ENCODE measurements at places on chromosomes 4 and X.

DNA sequence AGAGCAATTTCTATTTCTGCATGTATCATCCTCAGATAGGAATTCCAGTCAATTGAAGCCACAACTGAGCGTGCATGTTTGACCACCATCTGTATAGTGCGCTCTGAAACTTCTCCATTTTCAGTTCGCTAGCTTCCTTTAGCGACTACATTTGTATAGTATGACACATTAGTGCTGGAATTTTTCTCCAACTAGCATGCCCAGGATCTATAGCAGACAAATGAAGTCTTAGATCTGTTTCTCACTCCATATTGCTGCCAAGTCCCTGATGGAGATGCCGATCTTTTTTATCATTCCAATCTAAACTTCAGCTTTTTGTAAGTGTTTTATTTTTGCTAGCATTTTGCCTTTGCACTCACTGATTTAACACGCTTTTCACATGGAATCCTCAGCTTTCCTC is 774.8 kb upstream of the TENM3 start:
- no peak for DNase-seq

DNA sequence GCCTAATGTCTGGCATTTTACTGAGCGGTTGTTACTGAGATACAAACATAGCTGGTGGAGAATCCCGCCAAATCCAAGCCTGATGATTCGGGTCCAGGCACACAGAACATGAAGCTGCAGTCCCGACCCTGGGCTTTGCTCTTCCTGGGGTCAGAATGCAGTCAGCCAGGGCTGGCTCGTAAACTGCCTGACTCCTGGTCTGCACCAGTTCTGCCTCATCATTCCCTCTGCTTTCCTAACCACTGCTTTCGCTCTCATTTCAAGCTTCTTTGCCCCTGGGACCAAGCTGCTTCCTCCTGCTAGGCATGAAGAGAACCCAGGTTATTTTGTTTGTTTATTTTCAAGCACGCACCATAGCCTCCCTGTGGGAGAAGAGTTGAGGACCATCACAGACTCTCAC is 39.3 kb downstream of the GATB start:
- no peak for DNase-seq

- no peak for DNase-seq
These were observed 406.5 kb downstream of the RPA4 start for GRCh38 chrX:97290199-97290598.

GRCh38 chrX:5117816-5118215 is 1110.9 kb downstream of the NLGN4X start:
- peak; percentile 16 for DNase-seq

DNA sequence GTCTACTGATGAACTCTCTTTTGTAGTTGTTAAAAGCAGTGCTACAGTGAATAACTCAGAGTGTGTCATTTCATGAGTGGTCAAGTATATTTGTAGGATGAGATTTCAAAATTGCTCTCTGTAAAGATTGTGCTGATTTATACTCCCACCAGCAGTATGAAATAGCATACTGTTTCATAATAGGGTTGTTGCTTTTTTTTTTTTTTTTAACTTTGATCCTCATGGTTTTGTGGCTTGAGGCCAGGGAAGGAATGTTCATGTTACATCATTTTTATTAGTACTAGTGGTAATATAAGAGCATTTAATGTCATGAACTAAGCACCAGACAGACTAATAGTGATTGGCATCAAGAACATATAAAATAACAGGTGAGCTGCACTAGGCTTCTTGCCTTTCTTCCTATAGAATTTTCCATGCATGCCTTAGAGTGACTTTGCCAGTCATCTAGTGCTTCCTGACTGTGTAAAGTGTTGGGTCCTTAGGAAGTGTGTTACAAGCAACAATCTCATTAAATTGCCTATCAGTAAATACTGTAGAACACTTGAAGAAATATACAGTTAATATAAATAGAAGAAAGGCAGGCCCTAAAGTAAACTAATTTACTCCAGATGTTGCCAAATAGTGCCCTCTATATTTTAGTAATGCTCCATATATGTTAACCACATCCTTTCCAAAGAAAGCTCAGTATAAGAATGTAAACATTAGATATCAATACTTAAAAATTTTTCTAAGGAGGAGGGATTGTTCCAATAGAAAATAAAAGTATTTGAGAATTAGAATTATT is 38.6 kb upstream of the MSMO1 start:
- no peak for DNase-seq

DNA sequence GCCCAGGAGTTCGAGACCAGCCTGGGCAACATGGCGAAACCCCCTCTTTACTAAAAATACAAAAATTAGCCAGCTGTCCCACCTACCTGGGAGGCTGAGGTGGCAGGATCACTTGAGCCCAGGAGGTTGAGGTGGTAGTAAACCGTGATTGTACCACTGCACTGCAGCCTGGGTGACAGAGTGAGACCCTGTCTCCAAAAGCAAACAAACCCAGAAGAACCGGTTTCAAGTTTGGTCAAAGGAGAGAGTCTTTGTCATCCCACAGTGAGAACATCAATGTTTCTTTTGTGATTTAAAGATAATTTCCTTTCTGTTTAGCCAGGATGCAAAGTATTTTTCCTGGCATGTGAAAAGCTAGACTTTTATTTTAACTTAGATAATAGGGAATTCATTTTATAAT is 26.7 kb downstream of the PDK3 start:
- no peak for DNase-seq

DNA sequence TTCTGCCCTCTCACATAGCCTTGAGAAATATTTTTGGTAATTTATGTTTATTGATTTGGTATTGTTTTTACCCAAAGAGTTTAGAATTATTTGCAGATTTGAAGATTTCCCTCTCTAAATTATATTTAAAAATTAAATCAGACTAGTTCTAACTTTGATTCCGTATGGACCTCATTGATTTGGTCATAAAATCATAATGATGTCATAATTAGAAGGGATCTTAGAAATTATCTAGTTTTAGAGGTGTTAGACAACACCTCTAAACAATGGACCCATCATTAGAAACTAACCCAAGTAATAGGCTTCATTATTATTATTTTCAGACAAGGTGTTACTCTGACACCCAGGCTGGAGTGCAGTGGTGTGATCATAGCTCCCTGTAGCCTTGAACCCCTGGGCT is 24.1 kb downstream of the DLG3 start:
- no peak for DNase-seq

DNA sequence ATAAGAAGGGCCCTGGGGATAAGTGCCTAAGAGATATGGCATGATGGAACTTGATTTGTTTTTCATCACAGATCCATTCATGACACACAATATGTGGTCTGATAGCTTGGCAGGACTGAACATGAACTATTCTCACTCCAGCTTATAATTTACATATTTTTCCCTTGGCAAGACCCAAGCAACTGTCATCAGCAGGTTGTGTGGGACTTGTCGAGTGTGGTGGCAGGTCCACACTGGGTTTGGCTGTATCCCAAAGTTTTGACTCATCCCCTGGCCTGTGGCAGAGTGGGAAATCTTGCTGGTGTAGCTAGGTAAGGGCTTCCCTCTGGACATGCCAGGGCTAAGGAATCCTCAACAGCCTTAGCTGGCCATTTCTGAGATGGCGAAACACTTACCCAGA is 81.0 kb upstream of the STIM2 start:
- DNase-seq, result no peak

GRCh38 chrX:118588715-118589114 is 93.1 kb downstream of the DOCK11 start:
- no peak for DNase-seq

- no peak for DNase-seq
These were observed 232.8 kb upstream of the HDX start for GRCh38 chrX:84735025-84735424.

DNA sequence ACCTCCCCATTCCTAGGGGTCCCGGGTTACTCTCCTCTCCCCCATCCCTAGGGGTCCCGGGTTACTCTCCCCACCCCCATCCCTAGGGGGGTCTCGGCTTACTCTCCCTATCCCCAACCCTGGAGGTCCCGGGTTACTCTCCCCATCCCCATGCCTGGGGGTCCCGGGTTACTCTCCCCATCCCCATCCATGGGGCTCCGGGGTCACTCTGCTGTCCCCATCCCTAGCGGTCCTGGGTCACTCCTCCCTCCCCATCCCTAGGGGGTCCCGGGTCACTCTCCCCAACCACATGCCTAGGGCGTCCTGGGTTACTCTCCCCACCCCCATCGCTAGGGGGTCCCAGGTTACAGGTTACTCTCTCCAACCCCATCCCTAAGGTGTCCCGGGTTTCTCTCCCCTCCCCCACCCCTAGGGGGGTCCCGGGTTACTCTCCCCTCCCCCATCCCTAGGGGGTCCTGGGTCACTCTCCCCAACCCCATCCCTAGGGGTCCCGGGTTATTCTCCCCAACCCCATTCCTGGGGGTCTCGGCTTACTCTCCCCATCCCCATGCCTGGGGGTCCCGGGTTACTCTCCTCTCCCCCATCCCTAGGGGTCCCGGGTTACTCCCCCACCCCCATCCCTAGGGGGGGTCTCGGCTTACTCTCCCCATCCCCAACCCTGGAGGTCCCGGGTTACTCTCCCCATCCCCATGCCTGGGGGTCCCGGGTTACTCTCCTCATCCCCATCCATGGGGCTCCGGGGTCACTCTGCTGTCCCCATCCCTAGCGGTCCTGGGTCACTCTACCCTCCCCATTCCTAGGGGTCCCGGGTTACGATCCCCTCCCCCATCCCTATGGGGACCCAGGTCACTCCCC is 821 bp downstream of the ASMTL start:
- DNase-seq, result no peak

GRCh38 chr4:174709526-174709925 is 119.5 kb downstream of the GLRA3 start:
- no peak for DNase-seq

DNA sequence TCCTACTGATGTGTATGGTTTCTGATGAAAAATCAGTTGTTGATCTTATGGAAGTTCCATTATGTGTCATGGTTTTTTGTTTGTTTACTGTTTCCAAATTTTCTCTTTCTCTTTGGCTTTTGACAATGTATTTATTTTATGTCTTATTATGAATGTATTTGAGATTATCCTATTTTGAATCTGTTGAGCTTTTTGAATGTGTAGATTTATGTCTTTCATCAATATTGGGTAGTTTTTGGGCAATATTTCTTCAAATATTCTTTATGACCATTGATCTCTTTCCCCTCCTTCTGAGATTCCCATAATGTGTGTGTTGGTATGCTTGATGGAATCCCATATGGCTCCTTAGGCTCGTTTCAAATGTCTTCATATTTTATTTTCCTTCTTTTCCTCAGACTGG is 80.5 kb upstream of the FAM47C start:
- no peak for DNase-seq

DNA sequence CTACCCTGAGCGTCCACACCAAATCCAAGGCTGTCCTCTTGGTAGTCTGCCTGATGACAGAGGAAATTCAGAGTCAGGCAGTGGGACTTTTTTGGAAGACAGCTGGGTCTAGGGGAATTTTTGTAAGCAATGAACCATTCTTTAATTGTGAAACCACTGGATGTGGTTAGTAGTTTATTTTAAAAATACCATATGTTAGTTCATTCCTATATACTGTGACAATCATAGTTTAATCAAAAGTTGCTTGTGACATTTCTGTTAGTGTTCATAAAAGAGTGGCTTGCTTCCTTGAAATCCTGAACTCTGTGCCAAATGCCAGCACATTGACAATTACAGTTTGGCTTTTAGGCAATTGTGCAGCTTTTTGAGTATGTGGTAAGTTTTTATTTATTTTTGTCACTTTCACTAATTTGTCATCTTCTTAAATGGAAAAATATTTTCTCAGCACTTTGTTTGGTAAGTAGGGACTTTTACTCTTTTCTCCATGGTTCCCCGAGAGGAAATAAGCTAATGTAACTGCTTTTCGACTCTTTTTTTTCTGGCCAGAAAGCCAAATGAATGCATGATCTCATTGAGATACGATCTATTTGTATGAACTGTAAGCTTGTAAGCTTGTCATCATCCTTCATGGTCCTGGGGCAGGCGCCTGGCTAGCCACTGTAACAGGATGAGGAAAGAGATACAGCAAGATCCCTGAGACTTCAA is 72.6 kb upstream of the SLC4A4 start:
- no peak for DNase-seq

DNA sequence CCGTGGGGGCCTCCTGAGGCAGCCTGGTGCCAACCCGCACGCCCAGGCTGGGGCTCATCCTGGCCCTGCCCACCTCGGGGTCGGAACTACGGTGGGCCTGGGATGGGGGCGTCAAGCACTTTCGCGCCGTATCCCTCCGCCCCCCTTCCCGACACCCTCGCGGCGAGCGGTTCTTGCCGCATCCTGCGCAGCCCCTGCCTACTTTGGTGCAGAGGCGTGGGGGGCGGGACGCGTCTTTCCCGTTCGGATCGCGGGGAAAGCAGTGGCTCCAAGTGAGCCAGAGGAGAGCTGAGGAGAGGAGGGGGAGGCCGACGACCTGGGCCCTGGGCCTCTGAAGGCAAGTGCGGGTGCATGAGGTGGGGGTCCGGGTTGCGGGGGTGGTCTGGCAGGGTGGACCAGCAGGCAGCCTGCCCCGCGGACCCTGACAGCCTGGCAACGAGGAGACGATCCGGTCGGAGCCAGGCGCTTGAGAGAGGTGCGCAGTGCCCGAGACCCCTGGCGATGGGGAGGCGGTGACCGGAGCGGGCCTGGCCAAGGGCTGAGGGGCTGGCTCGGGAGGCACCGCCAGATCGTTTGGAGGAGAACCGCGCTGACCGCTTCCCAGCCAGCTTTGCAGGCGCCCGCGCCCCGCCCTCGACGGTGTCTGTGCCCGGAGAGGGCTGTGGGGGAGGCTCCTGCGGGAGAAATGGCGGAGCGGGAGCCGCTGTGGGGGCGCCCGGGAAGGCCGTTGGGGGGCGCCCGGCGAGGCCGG is at the start of gene GPRASP2:
Gene GPRASP2, plus strand, starts transcription at position 233 of the 751 bp plus-strand sequence. CDS start 2,422 bp downstream, outside the sequence.
- DNase-seq, result peak; percentile 60

- DNase-seq, result no peak
These were observed 1749.9 kb upstream of the TENM3 start for GRCh38 chr4:180493299-180493698.

GRCh38 chr4:28267166-28267565 is 1406.5 kb downstream of the STIM2 start:
- no peak for DNase-seq
